ENCODE measurements at places on chromosomes 13 and 19.

GRCh38 chr19:50315773-50316448 is 13.3 kb downstream of the KCNC3 start:
- DNase-seq = no peak

GRCh38 chr19:17647071-17648020 is 40.8 kb downstream of the UNC13A start:
- DNase-seq = no peak

- DNase-seq = no peak
These were observed 785 bp upstream of the IGFL2 start for GRCh38 chr19:46147166-46147740.

- no peak for DNase-seq
These were observed 364.3 kb downstream of the KCNRG start for GRCh38 chr13:50379584-50379983.

GRCh38 chr13:74305876-74306275 is 171.7 kb upstream of the KLF12 start:
- DNase-seq = no peak

GRCh38 chr13:42977219-42977659 is 14.8 kb downstream of the EPSTI1 start:
- no peak for DNase-seq

DNA sequence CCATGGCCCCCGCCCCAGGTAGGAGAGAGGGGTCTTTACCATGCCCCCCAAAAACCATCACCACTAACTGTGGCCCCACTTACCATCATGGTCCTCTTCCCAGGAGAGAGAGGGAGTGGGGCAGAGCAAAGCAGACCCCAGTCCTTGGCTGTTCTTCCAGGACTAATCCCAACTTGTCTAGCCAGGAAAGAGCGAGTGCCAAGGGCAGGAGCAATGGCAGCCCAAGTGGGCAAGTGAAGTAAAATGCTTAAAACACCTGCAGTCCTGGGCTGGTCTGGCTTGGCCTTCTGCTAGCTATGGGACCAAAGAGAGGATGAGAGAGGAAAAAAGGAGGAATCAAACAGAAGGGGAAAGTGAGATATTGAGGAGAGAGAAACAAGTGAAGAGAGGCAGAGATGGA is 17.9 kb downstream of the ZSWIM4 start:
- no peak for DNase-seq

Data from midbrain (tissue), 1 donor.